Fibroblast of upper back skin (primary cell): ENCODE measurements at places on chromosomes 4 and X.

- peak; percentile 11 for DNase-seq
Observed at GRCh38 chrX:11778230-11778629, 20.2 kb downstream of the MSL3 start.

DNA sequence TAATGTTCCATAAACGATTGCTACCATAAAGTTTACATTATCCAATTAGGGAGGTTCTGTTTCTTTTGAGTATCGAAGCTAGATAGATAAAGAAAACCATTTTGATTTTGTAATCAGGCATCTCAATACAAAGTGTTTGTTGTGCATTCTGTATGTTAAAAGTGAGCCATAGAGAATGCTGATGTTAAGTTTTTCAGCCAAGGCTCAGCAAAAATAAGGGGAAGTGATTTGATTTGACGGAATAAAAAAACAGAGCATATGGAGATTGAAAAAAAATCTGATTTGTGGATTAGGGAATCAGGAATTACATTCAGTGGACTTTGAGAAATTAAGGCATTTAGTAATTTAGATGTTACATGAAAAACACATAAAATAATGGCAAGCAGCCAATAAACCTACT, 314.8 kb downstream of the PPP3CA start:
- DNase-seq: no peak

GRCh38 chr4:98672583-98673287, 14.3 kb upstream of the TSPAN5 start:
- DNase-seq: no peak

GRCh38 chr4:41963105-41963504, 18.5 kb upstream of the DCAF4L1 start:
- DNase-seq: peak; percentile 5

- DNase-seq: no peak
Observed at GRCh38 chrX:38770152-38770551, 31.1 kb upstream of the MID1IP1 start.

- peak; percentile 29 for DNase-seq
Observed at GRCh38 chrX:66632473-66632872, 6.4 kb downstream of the EDA2R start.

DNA sequence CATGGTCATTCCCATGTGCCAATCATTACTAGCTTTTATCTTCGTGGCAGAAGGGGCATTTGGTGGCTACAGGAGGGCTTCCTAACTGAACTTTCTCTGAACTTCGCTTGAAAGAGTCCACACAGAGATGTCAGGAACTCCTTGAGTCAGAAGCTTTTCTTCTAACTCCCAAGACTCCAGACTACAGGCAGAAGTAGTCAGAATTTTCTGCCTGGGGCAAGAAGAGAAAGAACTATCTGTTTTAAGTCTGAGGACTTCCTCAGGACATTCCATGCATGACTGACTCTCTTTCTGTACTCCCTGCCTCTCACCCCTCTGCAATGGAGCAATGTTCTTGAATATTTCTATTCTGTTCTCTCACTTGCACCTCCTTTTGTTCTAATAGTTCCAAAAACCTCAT, 170.5 kb upstream of the TBC1D9 start:
- DNase-seq: no peak

GRCh38 chrX:30597216-30598012, 19.8 kb upstream of the TASL start:
- DNase-seq: no peak

- peak; percentile 69 for DNase-seq
Observed at GRCh38 chr4:103091601-103092223, 7.9 kb downstream of the BDH2 start.

- DNase-seq: no peak
Observed at GRCh38 chr4:37816006-37816405, 10.5 kb upstream of the PGM2 start.

DNA sequence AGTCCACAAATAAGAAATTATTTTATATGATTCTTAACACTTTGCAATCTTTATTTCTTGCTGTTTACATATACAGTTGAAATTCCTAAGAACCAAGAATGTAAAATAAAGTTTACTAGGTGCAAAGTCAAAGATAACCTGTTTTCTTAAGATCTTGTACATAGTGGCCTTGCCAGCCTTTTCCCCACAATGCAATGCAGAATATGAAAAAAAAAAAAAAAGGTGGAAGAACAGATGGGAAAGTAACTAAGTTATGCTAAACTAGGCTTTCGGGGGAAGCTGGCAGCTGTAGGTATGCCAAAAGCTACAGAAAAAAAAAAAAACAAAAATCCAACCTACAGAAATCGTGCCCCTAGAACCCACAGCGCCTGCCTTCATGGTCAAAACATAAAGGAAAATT, 1588.4 kb downstream of the STIM2 start:
- no peak for DNase-seq

DNA sequence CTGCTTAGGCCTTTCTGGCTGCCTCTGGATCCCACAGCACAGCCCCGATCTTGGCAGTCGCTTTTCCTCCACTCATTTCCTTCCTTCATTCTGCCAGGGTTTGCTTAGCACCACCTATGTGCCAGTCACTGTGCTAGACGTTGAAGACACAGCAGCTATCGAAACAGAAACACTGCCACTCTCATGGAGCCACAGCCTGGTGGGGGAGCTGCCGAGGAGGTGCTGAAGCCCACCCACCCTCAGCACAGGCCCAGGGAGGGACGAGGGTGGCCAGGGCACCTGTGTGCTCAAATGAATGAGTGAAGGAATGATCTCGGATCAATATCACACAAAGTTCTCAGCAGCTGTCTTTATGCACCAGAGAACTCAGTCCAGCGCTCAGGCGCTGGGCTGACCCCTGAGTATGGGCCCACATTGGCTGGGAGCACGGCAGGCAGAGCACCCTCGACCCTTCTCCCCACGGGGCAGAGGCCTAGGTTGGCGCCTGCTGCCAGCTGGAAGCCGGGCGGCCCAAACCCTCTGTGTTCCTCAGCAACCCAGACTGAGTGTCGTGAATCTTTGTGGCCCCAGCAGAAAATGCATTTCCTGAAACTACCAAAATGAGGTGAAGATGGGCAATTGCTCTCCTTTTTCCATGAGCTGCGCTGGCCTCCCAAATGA, 108.9 kb downstream of the SORCS2 start:
- no peak for DNase-seq

- DNase-seq: peak; percentile 2
Observed at GRCh38 chrX:55731826-55732225, 14.3 kb downstream of the RRAGB start.

DNA sequence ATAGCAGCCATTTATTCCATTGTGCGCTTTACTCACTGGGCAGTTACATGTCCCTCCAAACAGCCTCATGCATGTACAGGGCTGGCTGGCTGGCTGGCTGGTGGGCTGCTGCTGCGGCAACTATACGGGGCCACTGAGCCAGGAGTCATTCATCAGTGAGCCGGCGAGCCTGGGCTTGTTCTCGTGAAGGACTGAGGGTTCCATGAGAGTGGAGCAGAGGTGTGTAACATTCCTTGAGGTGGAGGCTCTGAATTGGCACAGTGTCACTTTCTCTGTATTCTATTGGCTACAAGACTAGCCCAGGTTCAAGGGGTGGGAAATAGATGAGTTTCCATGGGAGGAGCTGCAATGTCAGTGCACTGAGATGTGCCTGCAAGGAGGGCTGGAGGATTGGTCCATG, 89.1 kb downstream of the ARHGAP10 start:
- DNase-seq: no peak
